ENCODE measurements at places on chromosomes 11 and 22.

DNA sequence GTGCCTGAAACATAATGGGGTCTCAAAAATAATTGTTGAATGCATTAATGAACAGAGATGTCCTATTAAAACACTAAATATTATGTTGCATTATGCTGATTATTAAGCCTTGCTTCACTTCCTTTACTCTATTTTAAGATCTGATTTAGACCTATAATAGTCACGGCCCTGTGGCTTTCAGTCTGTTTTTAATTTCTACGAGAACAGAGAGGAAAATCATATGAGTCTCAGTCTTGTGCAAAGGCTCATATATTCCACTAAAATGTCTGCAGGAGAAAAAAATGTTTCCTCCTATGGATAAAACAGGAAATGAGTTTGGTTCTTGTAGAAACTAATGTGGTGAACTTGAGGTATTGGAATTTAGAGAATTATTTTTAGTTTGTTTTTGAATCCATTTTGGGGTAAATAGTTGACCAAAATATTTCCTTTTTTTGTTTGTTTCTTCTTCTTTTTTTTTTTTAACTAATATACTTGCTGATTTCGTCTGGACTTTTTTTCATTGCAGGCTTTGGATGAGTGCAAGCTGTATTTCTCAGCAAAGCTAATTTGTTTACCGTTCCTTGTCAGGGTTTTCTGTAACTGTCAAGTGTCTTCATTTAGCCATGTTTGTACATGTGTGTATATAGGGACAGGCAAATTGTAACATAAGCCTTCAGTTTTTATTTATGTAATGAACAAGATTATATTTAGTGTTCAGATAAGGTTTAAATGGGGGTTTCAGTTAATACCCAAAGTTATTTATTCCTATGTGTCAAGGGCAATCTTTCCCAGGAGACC, 139.1 kb upstream of the DDI1 start:
- peak; percentile 24 for DNase-seq

- no peak for DNase-seq
Observed at GRCh38 chr11:113141010-113141409, 173.4 kb upstream of the TTC12 start.

GRCh38 chr22:17869285-17870096, 95.2 kb upstream of the BID start:
- no peak for DNase-seq

DNA sequence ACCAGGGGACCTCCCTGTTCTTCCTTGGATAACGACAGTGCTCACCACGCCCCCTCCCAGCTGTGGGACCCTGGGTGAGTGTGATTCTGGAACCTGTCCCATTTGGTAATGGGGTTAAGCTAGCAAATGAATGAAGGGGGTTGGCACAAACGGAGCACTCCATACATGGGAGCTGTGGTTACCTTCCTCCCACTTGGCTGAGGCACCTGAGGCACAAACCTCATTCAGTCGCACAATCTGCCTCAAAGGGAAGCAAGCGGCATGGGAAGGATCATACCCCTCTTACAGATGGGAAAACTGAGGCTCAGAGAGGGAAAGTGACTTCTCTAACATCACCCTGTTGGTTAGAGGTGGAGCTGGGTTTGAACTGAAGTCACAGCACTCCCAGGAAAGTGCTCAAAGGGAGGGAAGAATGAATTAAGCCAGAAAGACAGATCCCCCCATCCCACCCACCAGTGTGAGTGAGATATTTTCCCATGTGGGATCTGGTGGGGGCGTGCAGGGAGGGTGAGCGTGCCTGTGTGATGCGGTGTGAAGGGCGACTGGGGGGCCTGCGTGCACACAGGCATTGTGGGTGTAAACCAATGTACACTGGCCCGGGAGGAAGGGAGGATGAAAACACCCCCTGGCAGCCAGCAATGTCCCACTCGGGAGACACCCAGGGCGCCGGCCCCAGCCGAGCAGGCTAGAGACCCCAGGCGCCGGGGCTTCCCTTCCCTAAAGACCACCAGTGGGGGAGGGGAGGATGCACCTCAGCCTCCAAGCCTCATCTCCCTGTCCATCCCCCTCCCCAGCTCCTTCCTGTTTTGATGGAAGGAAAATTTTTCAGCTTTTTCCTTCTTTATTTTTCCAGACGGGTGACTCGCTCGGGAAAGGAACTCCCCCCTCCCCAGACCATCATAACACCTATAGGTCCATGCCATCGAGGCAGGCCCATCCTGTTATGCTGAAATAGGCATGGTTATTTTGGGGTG, 8.0 kb upstream of the PDGFB start:
- no peak for DNase-seq

GRCh38 chr22:31537019-31537535, 40.7 kb downstream of the SFI1 start:
- DNase-seq, result peak; percentile 12

- DNase-seq, result no peak
Observed at GRCh38 chr22:24337894-24338645, 67.4 kb downstream of the SPECC1L start.
